Fibroblast of the aortic adventitia (primary cell): ENCODE measurements at places on chromosomes 2 and 18. TPM values are rescaled to one million over a fixed set of nuclear protein-coding genes. Genes with fewer than 3 reads are reported as not detected.

- no peak for DNase-seq
Observed at GRCh38 chr2:175887776-175888175, 114.3 kb downstream of the LNPK start.

- no peak for DNase-seq
Observed at GRCh38 chr18:58390399-58390798, 238.5 kb downstream of the ALPK2 start.

- DNase-seq: peak; percentile 27
Observed at GRCh38 chr2:146917431-146918042, 927.3 kb upstream of the ACVR2A start.

- DNase-seq: no peak
Observed at GRCh38 chr2:219507581-219508443, 6.5 kb upstream of the ASIC4 start.

Gene TMX3
- total RNA-seq: 80.8 and 93.3 TPM in 2 replicates

Gene SLC14A1
- 5.6 and 254 TPM in 2 replicates for total RNA-seq
